ENCODE measurements at places on chromosomes 3 and 15.

DNA sequence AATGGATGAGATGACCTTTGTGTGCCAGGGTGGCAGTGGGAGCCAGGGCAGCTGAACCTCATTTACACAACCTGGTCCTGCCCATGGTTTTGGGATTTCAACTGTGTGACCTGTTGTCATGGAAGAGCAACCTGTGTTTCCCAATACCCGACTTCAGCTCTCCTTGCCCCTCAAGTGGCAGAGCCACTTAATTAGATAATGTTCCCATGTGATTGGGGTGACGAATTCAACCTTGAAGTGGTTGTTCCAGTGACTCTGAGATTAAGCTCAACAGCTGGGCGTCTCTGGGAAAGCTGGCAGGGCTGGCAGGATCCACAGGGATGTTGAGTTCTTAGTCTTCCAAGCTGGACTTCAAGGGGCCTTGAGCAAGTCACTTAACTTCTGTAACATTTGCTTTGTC is 71.0 kb downstream of the THSD4 start:
- no peak for DNase-seq

DNA sequence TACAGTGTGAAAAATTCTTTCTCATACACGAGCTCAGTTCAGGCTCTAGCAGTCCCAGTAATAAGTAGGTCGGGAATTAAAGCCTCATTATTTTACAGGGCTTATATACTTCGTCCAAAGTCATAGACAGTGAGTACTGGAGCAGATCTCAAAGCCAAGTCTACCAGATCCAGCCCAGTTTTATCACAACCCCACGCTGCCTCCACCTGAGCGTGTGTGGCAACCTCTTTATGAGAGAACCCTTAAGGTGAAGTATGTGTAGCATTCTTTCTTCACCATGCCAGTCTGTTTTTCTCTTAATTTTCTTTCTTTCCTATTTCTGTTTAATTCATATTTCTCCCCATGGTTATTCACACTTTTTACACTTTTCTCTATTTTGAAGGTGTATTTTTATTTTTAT is 574.6 kb upstream of the ARPP21 start:
- no peak for DNase-seq

DNA sequence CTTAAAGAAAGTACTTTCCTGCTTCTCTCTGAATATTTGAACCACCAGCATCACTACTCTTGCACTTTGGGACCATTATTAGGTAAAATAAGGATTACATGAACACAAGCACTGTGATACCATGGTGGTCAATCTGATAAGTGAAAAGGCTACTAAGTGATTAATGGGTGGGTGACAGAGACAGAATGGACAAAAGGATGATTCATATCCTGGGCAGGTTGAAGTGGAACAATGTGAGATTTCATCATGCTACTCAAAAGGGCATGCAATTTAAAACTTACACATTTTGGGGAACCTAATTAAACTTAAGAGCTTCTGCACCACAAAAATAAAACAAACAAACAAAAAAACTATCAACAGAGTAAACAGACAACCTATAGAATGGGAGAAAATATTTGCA is 172.0 kb upstream of the CD96 start:
- DNase-seq: no peak

DNA sequence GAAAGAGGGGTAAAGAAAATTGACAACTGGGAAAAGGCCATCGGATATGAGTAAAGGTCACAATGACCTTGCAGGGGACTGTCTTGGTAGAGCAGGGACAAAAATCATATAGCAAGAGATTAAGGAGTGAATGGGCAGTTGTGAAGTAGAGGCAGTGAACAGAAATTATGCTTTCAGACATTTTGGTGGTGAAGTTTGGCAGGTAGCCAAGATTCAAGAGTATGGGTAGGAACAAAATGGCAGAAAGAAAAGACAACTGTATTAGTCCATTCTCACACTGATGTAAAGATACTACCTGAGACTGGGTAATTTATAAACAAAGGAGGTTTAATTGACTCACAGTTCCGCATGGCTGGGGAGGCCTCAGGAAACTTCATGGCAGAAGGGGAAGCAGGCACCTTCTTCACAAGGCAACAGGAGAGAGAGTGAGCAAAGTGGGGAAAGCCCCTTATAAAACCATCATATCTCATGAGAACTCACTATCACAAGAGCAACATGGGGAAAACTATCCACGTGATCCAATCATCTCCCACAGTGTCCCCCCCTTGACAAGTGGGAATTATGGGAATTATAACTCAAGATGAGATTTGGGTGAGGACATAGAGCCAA is 84.0 kb downstream of the CGNL1 start:
- no peak for DNase-seq

DNA sequence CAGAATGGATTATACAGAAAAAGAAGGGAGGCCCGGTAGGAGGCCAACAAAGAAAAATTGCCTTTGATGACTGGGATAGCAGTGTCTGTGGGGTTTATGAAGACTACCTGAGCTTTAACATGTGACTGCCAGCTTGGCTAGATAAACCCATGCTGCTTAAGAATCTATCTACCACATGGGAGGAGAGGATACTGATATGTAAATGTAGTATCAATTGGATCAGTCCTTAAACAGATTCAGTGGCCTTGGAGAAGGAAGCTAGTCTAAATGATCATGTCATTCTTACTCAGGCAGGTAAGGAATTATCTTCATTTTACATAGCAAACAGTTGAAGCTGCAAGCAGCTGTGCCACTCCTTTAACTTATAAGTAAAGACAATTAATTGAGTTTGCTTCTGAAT is 50.0 kb upstream of the SYNPR start:
- no peak for DNase-seq

DNA sequence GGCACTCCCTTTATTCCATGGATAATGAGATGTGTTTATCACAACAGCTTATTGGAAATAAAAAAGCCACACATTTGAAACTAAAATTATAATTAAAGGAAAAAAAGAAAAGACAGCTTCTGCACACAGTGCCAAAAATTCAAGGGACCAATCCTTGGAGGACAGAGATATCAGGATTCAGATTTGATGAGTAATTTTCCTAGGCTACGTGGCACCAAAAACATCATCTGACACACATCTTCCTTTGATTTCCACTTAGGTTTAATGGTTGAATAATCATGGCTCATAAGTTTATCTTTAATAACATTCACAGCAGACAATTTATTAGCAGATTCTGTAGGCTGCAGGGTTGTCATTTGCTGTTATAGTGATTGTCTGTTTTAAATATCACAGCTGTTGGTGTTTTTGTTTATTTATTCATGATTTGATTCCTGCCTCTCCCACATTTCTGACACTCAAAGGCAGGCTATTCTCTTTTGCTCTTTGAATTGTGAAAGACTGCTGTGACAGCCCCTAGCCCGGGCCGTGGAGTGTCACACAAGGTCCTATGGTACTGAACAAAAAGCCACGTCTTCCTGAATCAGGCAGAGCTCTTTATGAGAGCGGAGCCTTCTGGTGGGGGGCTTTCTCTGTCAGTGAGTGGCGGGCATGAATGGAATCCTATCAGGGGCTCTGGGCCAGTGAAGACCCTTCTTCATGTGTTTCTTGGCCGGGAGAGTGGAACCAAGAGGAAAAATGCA is 708.5 kb downstream of the SQOR start:
- no peak for DNase-seq

GRCh38 chr15:93358166-93359059 is 269.4 kb upstream of the RGMA start:
- DNase-seq: no peak

- no peak for DNase-seq
Observed at GRCh38 chr3:48514431-48515227, 10.7 kb upstream of the SHISA5 start.

DNA sequence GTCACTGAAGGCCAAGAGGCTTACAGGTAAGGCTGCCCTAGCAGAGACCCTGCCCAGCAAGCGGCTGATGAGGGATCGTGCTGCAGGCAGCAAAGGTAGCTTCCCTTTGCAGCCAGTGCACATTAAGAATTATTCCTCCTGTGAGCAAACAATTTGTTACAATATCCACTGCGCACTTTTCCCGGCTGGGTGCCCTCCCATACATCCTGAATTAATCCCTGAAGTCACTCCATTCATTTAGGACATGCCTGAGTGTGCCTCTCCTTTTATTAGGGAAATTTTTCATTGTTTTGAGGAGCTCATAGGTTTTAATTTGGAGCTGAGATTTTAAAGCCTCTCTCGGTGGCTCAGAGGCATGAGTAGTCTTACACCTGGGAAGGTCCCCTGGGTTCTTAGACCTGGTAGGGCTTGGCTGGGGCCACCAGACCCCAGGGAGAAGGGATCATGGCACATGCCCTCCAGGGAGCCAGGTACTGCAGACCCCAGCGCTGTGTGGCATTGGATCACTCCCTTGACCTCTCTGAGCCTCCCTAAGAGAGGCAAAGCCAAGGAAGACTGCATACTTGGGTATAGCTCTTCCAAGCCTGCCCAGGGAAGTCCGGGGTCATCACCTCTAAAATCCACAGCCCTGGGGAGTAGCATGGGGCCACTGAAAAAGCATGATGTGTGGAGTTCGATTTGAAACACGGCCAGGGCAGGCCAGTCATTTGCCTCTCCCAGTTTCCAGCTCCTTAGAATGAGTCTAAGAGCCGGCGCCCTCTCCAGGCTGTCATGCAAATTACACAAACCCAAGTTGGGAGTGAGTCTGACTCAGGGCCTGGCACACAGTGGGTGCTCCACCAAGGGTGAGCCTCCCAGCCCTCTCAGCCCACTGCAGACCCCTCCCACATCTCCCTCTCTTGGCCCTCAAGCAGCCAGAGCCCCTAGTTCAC is 151.9 kb upstream of the LINGO1 start:
- DNase-seq: peak; percentile 1

DNA sequence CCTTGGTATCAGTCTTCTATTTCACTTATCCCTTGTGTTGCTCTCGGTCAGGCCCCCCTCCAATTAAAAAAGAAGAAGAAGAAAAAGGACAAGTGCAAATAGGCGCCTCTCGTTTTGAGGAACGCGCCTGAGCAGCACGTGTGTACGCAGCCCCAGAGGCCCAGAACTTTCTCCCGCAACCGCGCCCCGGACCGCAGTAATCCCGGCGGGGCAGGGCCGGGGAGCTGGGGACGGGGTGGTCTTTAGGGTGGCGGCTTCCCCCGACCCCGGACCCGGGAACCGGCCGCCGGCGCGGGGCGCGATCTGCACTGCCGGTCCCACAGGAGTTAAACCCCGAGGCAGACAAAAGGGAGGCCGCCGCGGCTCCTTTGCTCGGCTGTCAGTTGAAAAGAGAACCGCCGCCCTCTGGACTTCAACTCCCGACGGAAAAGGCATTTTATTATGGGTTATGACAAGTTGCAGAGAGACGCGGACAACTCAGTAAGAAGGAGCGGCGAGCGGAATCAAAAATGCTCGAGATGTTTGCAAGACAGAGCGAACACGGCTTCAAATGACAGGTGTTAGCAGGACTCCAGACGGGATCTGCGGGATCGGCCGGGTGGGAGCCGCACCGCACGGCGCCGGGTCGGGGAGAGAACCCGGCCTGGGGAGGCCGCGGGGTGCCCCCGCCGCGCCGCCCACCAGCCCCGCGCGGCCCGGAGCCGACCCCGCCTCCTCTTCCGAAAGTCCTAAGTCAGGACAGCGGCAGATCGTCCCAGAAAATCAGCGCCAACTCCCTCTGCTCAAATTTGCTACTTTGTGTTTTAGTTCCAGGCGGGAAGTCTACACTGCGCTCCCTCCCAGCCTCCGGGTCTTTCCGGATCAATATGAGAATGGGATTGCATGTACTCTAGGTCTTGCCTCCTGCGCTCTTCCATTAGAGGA is 79.0 kb downstream of the NR2F2 start:
- no peak for DNase-seq

DNA sequence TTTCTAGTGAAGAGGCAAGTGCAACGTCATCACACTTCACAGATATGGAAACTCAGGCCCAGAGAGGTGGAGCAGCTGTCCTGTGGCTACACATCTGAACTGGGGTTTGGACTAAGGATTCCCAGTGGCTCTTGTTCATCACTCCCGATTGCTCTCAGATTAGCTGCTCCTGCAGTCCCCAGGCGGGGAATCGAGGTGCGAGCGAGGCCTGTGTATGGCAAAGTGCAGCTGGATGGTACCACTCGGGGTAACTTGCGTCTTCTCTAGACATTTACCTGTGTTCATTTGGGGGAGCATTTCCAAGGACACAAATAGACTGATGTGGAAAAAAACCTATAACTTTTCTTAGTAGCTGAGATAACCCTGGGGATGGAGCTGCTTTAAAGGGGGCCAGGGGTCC is 45.9 kb upstream of the TRPM1 start:
- no peak for DNase-seq

DNA sequence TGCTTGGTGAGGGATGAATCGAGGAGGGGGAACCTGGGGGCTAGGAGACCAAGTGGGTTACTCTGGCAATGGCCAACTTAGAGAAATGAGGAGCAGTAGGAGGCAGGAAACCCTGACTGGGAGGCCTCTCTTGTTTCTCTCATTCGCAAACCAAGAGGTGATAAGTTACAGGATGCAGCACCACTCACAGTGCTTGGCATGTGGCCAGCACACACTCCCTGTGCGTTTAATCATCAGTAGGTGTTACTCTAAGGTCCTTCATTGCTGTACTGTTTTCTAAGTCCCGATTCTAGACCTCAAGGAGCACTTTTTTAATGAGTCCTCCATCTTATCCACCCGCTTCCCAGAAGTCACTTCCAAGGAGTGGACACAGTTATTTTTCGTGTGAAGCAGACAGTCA is 314.1 kb upstream of the TRIM42 start:
- no peak for DNase-seq

DNA sequence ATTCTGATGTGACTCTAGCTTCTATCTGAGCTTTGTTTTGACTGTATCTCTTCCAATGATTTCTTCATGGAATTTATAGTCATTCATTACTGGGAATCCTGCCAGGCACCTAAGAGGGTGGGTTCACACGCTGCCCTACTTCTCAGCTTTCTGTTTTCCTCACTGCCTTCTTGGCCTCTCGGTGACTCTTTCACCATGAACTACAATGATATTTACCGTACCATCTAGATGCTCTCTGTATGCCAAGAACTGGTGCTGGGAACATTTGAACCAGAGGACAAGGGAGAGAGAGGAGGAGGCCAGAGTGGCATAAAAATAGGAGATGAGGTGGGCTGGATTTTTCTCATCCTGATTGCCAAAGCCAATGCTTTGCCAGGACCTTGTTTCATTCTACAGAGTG is 280.0 kb upstream of the P2RY1 start:
- no peak for DNase-seq

DNA sequence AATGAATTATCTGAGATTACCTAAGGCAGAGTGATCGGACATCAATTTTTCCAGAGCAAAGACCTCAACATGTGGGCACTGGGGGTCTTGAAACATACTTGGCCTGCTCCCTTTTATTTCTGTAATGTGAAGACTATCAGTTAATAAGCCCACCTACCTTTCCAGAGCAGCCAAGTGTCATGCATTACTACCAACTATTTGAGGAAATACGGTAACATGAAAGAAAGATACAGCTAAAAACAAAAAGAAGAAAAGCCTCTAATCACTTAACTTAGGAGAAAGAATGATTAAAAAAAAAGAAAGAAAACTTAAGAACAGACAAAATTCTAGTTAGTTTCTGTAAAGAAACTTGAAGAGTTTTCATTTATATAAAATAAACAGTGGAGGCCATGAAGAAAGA is 73.9 kb downstream of the BTLA start:
- no peak for DNase-seq

DNA sequence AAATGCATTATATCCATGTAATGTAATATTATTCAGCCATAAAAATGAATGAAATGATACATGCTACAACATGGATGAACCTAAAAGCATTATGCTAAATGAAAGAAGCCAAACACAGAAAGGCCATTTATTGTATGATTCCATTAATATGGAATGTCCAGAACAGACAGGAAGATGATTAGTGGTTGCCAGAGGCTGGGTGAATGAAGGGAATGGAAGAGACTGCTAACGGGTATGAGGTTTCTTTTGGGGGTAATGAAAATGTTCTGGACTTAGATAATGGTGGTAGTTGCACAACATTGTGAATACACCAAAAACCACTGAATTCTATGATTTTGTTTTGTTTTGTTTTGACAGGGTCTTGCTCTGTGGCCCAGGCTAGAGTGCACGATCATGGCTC is 61.6 kb upstream of the MAP4 start:
- no peak for DNase-seq

Data from stimulated activated CD8-positive, alpha-beta memory T cell treated with anti-CD3 and anti-CD28 coated beads, Interleukin-4, amount 100 ng/mL, for 24 hours (primary cell).